ENCODE measurements at places on chromosomes 11 and 22. TPM values are rescaled to one million over a fixed set of nuclear protein-coding genes. Genes with fewer than 3 reads are reported as not detected.

The MRGPRX3 gene
- total RNA-seq, result not detected

The PATE4 gene
- total RNA-seq, result not detected

The ACTN3 gene
- total RNA-seq, result under 0.01 TPM

The TYR gene
- total RNA-seq, result not detected

The SLC22A25 gene
- not detected for total RNA-seq

The OR56B1 gene
- not detected for total RNA-seq
